Muscle of leg (tissue), 16 donors: ENCODE measurements at places on chromosomes 16 and 17.

DNA sequence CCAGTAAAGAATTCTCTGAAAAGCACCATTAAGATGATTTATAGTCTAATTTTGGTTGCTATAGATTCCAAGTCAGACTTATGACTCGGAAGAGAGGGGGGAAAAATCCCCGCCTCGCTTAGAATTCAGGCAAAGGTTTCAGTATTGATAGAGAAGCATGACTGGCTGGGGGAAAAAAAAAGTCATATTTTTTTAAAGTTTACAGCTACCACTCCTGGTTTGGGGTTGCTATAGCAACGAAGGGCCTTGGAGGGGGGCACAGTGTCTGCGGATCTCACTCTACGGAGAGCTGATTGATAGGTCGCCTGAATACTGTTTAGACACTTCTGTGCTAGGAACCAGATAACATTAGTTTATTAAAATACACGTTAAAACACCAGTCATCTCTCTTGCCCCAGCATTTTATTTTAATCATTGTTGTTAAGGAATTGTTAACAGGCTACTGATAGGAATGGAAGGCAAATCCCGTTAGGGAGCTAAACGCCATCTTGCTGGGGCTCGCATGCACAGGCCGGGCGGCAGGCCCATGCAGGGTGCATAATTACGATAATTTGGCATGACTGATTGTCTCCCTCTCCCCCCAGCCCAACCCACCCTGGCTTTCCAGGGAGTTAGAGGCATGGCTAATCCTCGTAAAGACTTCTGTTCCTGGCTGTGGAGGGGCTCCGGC, 380.0 kb upstream of the XYLT1 start:
- H3K4me3 ChIP-seq = no peak overlapping the region
- H3K27me3 ChIP-seq = peaks cover 2% of the 10 kb centered on the region
- H3K27ac ChIP-seq = no peak overlapping the region

- DNase-seq = peak; percentile 74
- H3K27ac ChIP-seq = peak overlapping the region; percentile 20
- peaks cover 52% of the 10 kb centered on the region for H3K36me3 ChIP-seq
- H3K4me1 ChIP-seq = peaks cover 28% of the 10 kb centered on the region
Measured at GRCh38 chr16:89723279-89724250, 2.2 kb downstream of the ZNF276 start.

GRCh38 chr17:59842901-59843652, 49.7 kb downstream of the TUBD1 start:
- no peak overlapping the region for H3K4me3 ChIP-seq
- H3K36me3 ChIP-seq = peaks cover 4% of the 10 kb centered on the region
- DNase-seq = no peak
- no peaks in the 10 kb centered on the region for H3K27me3 ChIP-seq
- no peak overlapping the region for H3K27ac ChIP-seq

DNA sequence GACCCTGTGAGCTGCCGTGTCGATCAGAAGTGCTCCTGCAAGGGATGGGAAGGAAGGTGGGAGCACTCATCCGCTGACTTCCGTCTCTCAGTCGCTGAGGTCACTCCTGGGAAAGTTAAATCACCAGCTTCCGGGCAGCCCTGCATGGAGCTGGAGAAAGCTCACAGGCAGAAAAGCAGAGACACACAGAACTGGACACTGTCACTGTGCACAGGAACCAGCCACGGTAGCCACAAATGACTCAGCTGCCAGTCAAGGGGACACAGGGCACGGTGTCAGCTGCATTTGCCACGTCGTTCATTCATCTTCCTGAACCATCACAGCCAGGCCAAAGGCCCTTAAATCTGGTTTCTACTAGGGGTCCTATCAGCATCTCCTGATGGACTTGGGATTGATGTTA, 226.4 kb upstream of the PSMD7 start:
- no peak overlapping the region for H3K27ac ChIP-seq
- no peaks in the 10 kb centered on the region for H3K4me1 ChIP-seq
- no peaks in the 10 kb centered on the region for H3K27me3 ChIP-seq
- H3K36me3 ChIP-seq = no peaks in the 10 kb centered on the region
- H3K4me3 ChIP-seq = no peak overlapping the region
- no peak for DNase-seq

DNA sequence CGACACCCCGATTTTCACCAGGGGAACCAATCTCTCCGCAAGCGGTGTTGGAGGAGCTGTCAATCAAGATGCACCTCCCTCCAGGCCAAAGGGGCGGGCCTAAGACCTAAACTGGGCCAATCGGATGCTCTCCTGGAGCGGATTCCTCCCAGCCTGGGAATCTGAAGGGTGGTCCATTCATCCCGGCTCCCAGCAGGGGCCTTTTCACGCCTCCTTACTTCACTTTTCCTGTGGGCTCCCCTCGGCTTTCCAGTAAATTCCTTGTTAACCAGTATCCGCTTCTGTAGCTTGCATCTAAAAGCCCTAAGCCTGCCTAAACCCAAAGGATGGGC, 17.1 kb downstream of the C16orf74 start:
- no peak for DNase-seq
- peaks cover 4% of the 10 kb centered on the region for H3K4me1 ChIP-seq
- H3K27ac ChIP-seq = no peak overlapping the region
- no peaks in the 10 kb centered on the region for H3K36me3 ChIP-seq
- H3K4me3 ChIP-seq = no peak overlapping the region

DNA sequence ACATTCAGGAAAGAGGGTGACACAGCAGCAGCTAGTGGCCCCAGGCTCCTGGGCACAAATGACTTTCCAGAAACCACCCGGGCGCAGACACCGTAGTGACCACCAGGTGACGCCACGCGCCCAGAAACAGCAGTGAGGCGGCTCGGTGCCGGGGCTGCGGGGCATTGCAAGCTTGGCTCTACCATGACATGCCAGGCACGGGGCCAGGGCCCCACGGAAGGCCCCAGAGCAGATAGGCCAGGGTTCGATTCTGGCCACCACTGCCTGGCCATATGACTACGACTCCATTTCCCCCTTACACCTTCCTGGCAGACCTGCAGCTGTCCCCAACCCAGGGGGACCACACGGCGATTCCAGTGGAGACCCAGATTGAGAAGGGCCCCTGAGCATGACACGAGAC, 6.7 kb downstream of the RHBDF1 start:
- no peaks in the 10 kb centered on the region for H3K27me3 ChIP-seq
- peaks cover 48% of the 10 kb centered on the region for H3K36me3 ChIP-seq
- peak; percentile 71 for DNase-seq
- H3K4me1 ChIP-seq = peaks cover 68% of the 10 kb centered on the region
- no peak overlapping the region for H3K27ac ChIP-seq

GRCh38 chr17:34383216-34383615, 20.2 kb upstream of the CCL1 start:
- H3K27ac ChIP-seq = no peak overlapping the region
- DNase-seq = no peak
- H3K4me3 ChIP-seq = no peak overlapping the region
- no peaks in the 10 kb centered on the region for H3K36me3 ChIP-seq

DNA sequence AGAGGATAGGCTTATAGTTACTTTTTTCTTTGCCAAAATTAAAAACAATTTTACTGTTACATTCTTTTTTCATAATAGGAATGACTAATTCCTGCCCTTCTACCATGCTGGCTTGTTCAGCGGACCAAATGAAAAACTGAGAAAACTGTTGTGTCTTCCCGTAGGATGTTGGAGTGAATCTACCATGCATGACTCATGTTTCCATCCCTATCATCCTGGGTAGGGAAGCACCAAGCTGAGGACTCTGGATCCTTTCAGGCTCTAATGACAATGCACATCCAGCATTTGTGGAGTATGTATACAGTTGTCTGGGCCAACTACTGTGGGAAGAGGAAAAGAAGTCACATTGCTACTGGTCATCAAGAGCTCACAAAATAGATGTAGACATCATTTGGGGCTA, 41.1 kb upstream of the DHX8 start:
- H3K27me3 ChIP-seq = no peaks in the 10 kb centered on the region
- H3K4me3 ChIP-seq = no peak overlapping the region
- H3K27ac ChIP-seq = no peak overlapping the region
- no peaks in the 10 kb centered on the region for H3K36me3 ChIP-seq
- no peak for DNase-seq

- H3K36me3 ChIP-seq = peaks cover 44% of the 10 kb centered on the region
- H3K4me1 ChIP-seq = peaks cover 4% of the 10 kb centered on the region
- DNase-seq = no peak
- no peaks in the 10 kb centered on the region for H3K27me3 ChIP-seq
Measured at GRCh38 chr17:18108401-18109312, at the start of gene MYO15A. Gene MYO15A (plus strand): TSS chr17:18108756. CDS start chr17:18118801, 10,045 bp downstream.

DNA sequence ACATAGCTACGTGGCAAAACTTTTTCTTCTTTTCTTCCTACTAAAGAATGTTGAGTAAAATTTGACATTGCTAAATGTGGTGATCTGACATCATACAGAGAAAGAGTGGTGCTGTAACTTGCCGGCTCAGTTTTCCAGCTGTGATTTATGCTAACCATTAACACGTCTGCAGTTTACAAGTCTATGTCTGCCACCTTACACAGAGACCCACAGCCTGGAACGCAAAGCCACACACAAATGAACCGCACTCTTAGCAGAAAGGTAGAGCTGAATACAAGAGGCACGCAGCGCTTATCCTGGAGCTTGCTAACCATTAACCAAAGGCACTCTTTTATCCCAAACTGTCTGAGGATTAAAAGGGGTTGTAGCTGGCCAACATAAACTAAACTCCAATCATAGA, 31.9 kb downstream of the CACNG1 start:
- H3K4me3 ChIP-seq = no peak overlapping the region
- peaks cover 8% of the 10 kb centered on the region for H3K36me3 ChIP-seq
- H3K27me3 ChIP-seq = no peaks in the 10 kb centered on the region

GRCh38 chr17:48340916-48341315, 89.1 kb downstream of the SKAP1 start:
- no peaks in the 10 kb centered on the region for H3K4me1 ChIP-seq
- H3K27ac ChIP-seq = no peak overlapping the region
- H3K27me3 ChIP-seq = peaks cover 7% of the 10 kb centered on the region

DNA sequence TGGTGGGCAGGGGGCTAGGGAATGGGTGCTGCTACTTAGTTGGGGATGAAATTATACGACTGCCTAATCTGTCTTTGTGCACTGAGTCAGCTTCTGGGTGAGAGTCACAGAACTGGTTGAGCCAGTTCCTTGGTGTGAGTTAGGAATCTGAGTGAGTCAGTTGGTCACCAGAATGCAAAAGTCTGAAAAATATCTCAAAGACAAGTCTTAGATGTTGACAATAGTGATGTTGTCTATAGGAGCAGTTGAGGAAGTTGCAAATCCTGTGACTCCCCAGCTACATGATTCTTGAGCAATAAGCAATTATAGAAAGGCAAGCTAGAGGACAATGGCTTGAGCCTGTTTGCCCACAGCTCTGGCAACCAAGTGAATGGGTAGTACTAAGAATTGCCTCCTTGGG, 399.2 kb downstream of the CNTNAP4 start:
- no peaks in the 10 kb centered on the region for H3K4me1 ChIP-seq
- H3K27me3 ChIP-seq = no peaks in the 10 kb centered on the region
- no peak overlapping the region for H3K27ac ChIP-seq
- H3K36me3 ChIP-seq = no peaks in the 10 kb centered on the region
- H3K4me3 ChIP-seq = no peak overlapping the region

GRCh38 chr17:77209330-77209748, 68.6 kb downstream of the SEC14L1 start:
- no peak overlapping the region for H3K4me3 ChIP-seq
- H3K27ac ChIP-seq = peak overlapping the region; percentile 76
- no peaks in the 10 kb centered on the region for H3K27me3 ChIP-seq
- H3K36me3 ChIP-seq = peaks cover 90% of the 10 kb centered on the region
- H3K4me1 ChIP-seq = peaks cover 54% of the 10 kb centered on the region

DNA sequence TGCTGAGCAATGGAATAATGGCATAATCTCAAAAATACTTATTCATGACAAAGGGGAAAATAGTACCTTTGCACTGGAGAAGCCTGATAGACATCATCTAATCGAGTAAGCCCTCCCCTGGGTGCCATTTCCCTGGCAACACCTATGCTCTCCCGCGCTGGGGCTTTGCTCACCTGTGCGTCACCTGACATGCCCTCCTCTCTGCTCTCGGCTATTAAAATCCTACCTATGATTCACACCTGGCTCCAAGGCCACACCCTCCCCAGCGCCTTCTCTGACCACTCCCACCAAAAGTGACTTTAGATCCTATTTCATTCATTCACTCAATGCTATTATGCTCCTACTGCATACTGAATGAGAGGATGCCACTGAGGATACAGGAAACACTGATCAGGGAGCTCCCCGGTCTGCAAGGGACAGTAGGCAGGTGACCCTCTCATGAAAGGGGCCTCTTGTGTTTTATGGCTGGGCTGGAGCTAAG, 83.9 kb downstream of the NT5M start:
- peaks cover 40% of the 10 kb centered on the region for H3K4me1 ChIP-seq
- no peak overlapping the region for H3K27ac ChIP-seq
- no peak overlapping the region for H3K4me3 ChIP-seq
- H3K27me3 ChIP-seq = peaks cover 4% of the 10 kb centered on the region

DNA sequence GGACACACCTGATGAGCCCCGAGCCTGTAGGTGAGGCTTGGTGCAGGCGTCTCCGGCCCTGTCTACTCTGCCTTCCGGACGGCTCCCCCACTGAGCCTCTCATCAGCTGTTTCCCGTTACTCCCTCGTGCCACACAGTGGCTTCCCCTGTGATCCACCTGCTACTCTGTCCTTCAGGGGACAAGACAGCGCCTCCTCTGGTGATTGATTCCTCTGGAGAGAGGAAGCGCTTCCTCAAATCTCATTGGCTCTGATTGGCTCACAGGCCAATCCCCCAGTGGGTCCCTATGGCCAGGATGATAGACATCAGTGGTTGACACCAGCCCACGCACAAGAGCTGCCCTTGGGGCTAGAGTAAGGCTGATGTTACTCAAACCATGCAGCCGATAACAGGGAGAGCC, 24.0 kb downstream of the RNF213 start:
- no peak overlapping the region for H3K27ac ChIP-seq
- no peak for DNase-seq
- peaks cover 38% of the 10 kb centered on the region for H3K36me3 ChIP-seq
- no peaks in the 10 kb centered on the region for H3K27me3 ChIP-seq
- no peak overlapping the region for H3K4me3 ChIP-seq
- H3K4me1 ChIP-seq = peaks cover 2% of the 10 kb centered on the region

DNA sequence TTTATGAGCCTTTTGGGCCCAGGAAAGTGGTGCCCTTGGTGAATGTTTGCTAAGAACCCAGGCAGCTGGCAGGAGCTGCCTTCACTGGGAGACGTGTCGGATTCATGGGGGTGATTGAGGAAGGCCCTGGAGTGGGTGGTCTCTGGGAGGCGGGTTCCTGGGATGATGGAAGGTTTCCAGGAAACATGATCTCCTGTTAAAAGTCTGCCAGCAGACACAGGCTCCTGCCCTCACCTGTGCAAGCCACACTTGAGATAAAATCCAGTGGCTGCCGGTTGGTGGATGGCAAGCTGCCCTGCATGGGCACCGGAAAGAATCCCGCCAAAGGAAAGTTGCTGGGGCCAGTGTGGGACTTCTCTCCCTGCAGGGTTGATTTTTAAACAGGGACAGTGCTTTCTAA, 189.0 kb upstream of the CIBAR2 start:
- no peaks in the 10 kb centered on the region for H3K27me3 ChIP-seq
- H3K4me3 ChIP-seq = no peak overlapping the region
- H3K4me1 ChIP-seq = peaks cover 50% of the 10 kb centered on the region
